ENCODE measurements at places on chromosomes 2 and 18.

DNA sequence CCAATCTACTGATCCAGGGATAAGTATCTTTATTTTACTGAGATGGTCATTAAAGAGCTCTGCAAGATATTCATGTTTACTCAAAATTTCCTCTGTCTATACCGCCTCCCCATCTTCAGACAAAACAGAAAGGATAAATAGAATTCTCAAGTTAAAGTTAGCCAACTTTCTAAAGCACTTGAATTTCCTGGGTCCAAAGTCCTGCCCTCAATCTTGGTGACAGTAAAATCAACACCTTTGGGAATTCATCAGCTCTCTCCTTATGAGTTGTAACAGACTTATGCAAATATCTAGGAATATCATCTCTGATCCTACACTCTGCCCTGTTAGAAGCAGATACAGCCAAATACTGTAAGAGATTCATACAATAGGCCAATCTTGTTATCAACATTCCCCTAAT lies 122.5 kb upstream of the HAAO start:
- DNase-seq: no peak

- no peak for DNase-seq
These were observed 38.5 kb downstream of the PARD3B start for GRCh38 chr2:204583773-204584172.

DNA sequence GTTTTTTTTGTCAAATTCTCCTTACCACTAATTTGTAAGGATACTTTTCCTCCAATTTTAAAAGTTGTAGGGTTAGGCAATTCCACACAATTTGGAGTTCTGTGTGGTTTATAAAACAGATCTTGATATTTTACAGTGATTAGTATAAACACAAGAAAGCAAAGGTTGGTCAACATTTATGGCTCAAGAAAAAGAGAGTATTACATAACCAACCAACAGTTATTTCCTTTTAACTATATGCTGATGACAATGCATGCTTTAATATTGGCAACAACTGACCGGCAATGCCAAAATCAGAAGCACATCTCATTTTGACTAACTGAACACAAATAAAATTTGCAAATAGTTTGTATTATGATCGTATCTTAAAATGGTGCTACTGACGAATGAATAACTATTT lies 137.2 kb downstream of the CDH2 start:
- DNase-seq: no peak

DNA sequence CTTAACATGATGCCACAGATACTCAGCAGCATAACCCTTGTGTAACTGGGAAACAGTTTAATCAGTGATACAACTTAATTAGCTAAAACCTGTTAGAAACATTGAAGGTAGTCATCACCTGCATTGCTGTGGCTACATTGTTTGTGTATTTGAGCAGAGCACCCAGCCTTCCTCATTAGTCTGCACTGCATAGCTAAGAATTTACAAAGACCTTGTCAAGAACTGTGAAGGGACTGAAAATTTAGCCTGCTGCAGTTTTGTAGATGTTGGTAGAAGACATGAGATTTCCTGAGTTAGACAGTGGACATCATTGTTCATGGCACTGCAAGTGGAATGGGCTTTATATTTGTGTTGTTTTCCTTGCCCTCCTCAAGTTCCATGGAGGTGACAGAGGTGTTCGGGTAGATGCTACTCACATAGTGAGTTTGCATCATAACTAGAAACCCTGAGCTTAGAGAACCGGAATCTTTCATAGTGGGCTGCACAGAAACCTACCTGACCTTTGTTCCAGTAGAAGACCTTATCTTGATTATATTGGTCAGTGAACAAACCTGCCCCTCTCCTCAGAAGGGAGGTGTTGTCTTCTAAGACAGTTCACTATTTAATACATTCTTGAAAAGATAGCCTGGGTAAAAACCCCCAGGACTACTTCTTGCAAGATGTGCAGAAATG lies 12.5 kb downstream of the VAPA start:
- no peak for DNase-seq

DNA sequence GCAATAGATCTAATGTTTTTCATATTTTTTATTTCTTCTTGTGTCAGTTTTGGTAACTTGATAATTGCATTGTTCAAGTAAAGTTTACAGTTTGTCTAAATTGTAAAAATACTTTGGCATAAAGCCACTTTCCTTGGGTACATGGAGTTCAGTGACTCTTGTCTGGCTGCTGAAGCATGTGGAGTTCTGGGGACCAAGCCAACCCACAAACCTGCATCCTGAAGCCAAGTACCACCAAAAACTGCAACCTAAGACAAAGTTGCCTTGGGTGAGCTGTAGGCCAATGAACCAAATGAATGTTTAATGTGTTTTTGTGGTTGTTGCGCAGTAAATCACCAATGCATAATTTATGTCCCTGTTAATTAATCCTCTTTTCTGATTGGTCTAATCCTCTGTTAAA lies 872.6 kb downstream of the BCL11A start:
- DNase-seq: no peak

GRCh38 chr2:177501186-177501585 lies 108.6 kb downstream of the AGPS start:
- no peak for DNase-seq

- no peak for DNase-seq
These were observed 172.8 kb downstream of the ACOXL start for GRCh38 chr2:110905217-110905616.

DNA sequence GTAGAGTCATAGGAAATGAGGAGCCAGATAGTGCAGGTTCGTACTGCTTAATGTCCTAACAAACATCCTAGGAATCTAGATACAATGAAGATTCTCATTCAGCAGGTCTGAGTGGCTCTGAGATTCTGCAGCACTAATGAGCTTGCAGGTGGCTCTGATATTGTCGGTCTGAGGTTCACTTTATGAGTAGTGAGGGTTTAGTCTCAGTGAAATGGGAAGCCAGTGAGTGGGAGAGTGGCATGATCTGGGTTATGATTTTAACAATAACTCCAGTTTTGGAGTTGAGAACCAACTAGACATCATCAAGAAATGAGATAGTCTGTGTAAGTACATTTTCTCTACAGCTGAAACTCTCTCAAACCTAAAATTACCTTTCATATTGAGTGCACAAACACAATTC lies 166.8 kb upstream of the SP5 start:
- no peak for DNase-seq

GRCh38 chr2:102005989-102006885 lies 14.5 kb downstream of the IL1R2 start:
- peak; percentile 38 for DNase-seq

DNA sequence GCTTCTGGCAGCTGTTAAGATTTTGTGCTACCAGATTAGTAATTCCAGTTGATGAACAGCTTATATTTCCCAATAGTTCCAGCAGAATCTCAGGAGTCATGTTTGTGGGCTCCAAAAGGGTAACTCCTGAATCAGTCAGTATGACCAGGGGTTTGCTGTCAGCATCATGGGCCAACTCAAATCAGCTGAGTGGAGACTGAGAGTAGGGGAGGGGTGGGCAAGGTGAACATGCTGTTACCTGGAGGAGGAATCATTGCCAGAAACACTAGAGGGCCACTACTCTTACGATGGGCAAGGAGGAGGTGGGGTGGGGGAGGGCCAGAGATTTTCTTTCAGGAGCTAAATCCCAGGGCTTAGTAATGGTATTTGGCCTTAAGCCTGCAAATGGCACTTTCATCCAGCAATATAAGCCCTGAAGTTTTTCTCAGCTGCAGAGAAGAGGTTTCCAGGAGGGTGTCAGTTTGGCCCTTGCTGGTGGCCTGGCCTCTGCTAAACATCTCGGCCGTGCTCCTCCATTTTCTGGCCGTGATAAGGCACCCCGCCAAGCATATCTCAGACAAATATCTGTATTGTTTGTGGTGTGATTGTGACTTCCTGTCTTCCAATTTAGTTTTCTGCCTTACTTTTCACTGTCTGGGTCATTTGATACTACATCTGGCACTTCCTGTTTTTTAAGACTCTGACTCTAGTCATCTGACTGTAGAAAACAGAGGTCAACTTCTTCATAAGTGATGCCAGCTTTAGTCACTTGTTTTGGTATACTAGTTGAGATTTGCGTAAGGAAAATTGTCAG lies 120.5 kb upstream of the CXCR4 start:
- peak; percentile 66 for DNase-seq

- no peak for DNase-seq
These were observed 119.4 kb downstream of the COPS8 start for GRCh38 chr2:237205043-237205541.

DNA sequence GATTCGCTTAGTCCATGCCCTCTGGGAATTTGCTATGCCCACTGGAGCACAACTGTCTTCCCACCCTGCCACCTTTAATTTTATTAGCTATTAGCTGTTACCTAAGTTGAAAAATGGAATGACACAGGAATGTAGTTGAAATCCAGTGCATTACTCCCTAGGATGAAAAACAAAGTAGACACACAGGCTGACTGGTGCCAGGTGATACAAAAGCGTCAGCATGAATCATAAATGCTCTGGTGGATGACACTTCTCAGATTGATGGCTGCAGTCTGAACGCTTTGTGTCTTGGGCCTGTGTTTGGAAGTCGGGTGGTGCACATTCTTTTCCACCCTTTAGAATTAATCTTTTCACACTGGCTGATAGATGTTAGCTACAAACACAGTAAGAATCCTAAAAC lies 802.0 kb downstream of the DCC start:
- no peak for DNase-seq

DNA sequence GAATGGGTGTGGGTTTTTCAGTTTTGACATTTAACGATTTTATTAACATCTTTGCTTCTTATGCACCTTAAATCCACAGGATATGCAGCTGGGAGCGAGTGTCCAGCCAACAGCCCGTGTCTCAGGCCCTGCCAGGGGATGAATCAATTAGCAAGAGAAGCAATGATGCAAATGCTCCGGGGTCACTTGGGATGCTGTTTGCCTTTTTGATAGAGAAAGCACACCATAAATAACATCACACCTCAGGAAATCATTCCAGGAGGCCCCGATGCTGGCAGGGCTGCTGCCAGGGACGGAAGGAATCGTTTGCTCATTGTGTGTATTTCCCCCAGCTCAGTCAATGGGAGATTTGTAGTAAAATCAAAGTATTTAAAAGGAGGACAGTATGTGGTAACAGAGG lies 394.0 kb upstream of the HNRNPA3 start:
- no peak for DNase-seq

DNA sequence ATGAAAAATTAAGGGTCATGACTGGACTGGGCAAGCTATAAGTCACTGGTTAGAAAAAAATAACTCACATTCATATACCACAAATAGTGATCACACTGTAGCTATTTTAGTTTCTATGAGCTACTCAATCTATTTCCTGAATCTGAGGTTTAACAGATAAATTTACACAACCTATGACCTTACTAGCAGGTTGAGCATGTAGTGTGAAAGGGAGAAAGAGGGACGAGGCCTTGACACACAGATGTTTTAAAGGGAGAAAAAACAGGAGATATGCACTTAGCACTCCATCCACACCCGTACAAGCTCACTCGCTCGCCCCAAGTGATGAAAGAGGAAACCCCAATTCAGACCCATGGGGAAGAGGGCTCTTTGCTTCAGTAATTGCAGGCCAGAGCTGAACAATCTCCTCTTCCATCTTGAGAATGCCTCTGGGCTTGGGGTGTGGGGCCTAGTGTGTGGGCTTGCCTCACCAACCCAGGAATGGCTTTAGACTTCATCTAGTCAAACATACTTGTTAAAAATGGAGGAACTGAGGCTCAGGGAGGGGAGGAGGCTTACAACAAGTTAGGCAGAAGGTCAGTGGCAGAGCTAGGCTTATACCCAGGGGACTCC lies 10.7 kb downstream of the CYRIA start:
- no peak for DNase-seq

DNA sequence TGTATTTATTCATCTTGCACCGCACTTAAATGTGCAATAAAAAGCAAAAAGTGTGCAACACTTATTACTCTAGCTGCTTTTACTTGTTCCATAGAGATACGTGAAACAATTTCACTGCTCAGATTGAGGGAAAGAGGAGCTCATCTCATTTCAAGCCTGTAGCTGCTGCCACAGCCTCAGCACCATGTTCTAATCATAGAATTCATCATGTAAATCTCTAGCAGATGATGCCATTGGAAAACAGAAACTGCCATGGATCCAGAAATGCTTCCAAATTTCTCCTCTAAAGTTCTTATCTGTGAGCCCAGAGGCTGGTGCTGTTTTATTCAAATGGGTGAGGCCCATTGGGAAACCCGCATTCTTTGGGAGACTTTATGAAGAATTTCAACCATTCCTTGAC lies 2.0 kb downstream of the CDC42EP3 start:
- no peak for DNase-seq

GRCh38 chr2:19979932-19980331 lies 10.0 kb downstream of the WDR35 start:
- DNase-seq: no peak

GRCh38 chr2:177243476-177243875 lies 21.1 kb downstream of the NFE2L2 start:
- no peak for DNase-seq

GRCh38 chr2:140747090-140747489 lies 1383.7 kb downstream of the LRP1B start:
- no peak for DNase-seq

- no peak for DNase-seq
These were observed 57.4 kb upstream of the PCBP1 start for GRCh38 chr2:70029814-70030409.

DNA sequence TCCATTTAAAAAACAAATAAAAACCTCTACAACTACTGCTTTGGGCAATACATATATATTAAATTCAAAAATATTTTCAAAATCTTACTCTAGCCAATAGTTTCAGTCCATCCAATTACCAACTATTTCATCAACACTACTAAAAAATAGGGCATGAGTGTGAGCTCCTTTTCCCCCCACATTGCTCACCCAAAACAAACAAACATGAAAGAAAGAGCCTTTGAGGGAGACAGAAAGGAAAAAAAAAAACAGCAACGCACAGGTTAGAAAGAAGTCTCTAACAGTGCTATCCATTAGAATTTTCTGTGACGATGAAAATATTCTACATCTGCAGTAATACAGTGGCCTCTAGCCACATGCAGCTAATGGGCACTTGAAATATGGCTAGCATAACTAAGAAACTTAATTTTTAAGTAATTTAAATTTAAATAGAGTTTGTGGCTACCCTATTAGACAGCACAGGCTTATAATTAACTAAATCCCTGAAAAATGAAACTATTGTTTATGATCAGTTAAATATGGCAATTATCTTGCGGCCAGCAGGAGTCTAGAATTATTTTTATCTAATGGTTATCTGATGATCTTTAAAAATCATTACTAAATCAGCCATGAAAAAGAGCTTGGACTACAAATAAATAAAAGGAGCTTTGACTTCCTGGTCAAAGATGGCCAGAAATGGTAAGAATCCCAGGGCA lies 59.2 kb downstream of the RBMS1 start:
- DNase-seq: no peak

GRCh38 chr2:161085149-161085548 lies 75.1 kb upstream of the TANK start:
- no peak for DNase-seq
